ENCODE measurements at places on chromosomes 2 and 18.

DNA sequence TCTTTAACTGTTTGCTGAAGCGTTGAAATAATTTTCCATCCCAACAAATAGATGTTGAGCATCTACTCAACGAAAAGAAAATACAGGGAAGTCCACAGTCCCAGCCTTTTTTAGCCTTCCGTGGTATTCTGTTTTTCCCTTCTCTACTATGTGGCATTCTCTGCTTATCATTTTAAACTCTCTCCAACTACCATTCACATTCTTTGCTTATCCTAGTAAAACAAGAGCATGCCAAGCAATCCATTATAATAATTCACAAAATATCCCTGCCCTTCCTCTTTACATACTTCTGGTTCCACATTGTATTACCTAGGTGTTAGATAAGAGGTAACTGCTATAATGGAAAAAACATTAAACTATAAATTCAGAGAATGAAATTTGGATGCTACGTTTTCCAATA lies 1.6 kb upstream of the SESTD1 start:
- DNase-seq: no peak

- no peak for DNase-seq
These were observed 60.3 kb downstream of the EHBP1 start for GRCh38 chr2:62765619-62766376.

- DNase-seq: no peak
These were observed 57.0 kb downstream of the PARD6G start for GRCh38 chr18:80190311-80190710.

DNA sequence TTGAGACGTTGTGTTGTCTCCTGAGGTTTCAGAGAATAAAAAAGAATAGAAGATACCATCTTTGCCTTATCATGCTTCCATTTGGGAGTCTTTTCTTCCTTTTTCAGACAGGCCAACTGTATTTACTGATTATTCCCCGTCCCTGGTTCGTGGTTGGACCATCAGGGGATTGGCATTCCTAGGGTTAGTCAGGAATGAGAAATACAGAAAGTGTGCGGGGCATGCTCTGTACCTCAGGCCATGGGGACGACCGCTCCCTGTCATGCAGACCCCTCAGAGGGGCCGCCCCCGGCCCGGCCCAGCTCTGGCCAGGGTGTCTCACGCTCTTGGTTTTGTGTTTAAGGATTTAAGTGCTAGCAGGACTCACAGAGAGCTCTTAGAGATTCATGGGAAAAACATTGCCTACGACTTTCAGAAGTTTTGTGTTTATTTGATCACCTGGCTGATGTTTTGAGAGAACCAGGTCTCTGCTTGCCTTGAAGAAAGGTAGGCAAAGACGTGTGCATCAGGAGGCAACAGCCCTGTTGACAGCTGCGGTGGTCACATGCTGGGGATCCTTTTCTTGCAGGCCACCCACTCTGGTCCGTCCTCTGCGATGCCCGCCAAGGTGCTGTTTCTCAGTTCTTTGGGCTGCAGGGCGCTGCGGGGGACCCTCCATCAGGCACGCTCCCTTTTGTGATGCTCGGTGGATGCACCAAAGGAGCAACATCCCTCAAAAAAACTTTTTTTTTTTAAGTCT lies 317.8 kb downstream of the AGAP1 start:
- no peak for DNase-seq

DNA sequence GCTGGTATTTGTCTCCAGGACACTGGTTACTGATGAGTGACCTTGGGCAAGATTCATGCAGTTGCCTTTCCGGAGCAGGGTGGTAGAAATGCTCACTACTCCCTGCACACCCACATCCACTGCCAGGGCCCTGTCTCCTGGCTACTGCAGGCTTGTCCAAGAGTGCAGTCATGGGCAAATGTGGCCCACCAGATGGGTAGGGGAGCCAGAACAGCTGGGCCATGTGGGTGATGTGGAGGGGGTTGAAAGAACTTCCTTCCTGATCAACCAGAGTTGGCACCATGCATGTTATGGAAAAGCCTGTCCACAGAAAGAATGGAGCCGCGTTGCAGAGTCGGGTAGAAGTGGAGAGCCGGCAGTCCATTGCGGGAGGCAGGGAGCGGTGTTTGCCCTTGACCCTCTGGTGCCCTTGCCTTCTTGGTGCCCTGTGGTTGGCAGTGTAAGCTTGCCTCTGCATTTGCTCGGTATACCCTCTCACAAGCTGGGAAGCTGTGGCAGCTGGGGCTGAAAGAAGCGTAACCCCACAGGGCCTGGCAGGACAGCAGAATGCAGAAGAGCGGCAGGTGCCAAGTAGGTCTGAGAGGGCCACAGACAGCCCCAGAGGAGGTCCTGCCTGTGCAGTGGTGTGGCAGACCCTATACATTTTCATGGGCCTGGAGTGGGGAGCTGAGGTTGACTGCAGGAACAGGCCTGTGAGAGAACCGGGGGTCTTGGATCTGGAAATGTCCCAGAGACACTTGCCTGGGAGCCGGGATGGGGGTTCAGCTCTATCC lies 253.2 kb downstream of the TFCP2L1 start:
- no peak for DNase-seq

GRCh38 chr18:3616142-3616541 lies 166.2 kb downstream of the TGIF1 start:
- no peak for DNase-seq

GRCh38 chr2:154533300-154533940 lies 165.1 kb upstream of the KCNJ3 start:
- DNase-seq: no peak

DNA sequence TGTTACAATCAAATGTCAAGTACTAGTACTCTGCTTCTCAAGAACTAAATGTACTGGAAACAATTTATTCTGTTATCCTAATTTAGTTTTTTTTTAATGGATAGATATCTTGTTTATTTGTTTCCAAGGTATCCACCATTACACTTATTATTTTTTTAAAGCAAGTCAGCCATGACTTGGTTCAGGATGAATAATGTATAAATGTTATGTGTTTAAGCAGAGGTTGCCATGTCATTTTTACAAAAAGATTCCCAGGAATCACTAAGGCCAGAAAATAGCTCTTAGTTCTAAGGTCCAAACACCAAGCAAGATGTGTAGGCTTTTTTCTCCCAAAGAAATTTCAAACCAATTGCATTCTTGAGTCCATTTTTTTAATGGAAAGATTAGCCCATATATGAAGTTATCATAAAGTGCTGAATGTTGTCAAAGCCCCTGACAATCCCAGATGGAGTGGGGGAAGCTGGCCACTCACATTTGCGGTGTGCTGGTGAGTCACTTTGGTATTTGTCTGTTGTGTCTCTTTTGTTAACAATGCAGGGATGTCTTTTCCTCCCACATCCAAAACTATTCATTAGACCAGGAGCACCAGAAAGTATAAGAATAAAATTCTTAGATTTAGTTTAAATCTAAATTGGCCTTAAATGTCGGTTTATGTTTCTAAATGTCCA lies 158.9 kb downstream of the COL6A3 start:
- no peak for DNase-seq

DNA sequence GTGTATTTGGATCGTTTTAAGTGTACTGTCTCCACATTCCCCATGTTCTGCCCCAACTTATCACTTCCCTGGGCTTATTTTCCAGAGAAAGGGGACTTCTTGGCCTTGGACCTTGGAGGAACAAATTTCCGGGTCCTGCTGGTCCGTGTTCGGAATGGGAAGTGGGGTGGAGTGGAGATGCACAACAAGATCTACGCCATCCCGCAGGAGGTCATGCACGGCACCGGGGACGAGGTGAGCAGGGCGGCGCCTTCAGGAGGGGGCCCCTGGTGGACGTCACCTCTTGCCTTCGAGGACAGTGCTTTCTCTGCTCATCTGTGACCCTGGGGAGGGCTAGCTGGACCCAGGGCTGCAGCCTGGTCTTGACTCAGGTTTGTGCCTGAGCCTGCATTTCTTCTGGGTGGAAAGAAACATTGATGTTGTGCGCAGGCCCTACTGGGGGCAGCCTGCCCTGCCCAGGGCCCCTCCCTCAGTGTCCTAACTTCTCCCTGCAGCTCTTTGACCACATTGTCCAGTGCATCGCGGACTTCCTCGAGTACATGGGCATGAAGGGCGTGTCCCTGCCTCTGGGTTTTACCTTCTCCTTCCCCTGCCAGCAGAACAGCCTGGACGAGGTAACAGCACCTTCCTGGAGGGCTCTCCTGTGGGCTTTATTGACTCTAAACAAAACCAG lies 47.8 kb downstream of the HK2 start:
- no peak for DNase-seq

- DNase-seq: no peak
These were observed 115.4 kb downstream of the CCDC85A start for GRCh38 chr2:56299171-56299691.

GRCh38 chr2:128783896-128784295 lies 465.2 kb upstream of the HS6ST1 start:
- DNase-seq: no peak

GRCh38 chr2:181752301-181752700 lies 72.0 kb upstream of the NEUROD1 start:
- DNase-seq: no peak

GRCh38 chr2:50853441-50853840 lies 178.5 kb downstream of the NRXN1 start:
- no peak for DNase-seq

- no peak for DNase-seq
These were observed 156.8 kb upstream of the UBE2E3 start for GRCh38 chr2:180823546-180824141.

DNA sequence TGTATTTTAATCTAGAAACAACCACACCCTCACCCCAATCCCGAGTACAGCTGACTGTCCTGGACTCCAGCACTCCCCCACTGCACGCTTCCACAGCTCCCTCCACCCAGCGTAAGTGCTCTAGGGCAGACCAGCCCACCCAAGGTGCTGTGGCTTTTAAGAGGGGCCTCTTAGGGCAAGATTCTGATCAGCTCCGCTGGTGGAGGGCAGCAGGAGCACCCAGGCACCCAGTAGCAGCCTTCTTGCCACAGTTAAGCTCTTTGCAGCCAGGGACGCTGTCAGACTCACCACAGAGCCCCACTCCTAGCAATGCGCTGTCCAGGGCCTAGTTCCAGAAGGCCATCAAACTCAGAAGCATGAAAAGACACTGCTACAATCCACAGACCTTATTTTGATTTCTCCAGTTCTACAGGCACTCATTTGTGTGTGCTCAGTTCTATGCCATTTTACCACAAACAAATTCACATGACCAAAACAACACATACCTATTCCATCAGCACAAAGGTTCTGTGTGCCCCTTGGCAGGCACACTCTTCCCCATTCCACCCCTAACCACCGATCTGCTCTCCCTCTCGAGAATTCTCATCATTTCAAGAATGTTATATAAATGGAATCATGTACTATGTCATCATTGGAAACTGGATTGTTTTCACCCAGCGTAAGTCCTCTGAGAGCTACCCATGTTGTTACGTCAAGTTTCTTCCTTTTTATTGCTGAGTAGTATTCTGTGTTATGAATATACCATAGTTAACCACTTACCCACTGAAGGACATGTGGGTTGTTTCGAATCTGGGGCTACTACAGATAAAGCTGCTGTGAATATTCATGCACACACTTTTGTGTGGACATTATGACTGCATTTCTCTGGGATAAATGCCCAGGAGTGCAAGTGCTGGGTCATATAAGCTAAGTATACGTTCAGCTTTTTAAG lies 40.4 kb downstream of the PTPN2 start:
- no peak for DNase-seq

GRCh38 chr2:37357069-37357468 lies 12.6 kb downstream of the QPCT start:
- DNase-seq: no peak

DNA sequence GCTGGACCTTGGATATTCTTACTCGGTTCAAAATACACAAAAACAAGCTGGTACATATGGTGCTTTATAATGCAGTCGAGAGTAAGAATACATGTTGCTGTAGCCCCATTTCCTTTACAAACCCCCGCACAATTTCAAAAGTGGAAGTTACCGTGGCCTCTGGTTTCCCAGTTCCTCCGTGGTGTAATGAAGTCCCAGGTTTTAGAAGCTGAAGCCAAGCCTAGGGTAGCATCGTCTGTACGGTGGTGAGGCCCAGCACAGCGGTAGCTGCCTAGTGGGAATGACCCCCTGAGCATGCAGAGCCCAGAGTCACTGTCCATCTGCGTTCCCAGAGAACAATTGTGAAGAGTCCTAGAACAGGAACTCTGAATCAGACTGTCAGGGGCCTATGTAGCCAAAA lies 171.8 kb downstream of the ASXL3 start:
- DNase-seq: no peak

- no peak for DNase-seq
These were observed 219.9 kb upstream of the RAB6C start for GRCh38 chr2:129759472-129760010.

GRCh38 chr18:51128533-51128932 lies 68.9 kb downstream of the MEX3C start:
- no peak for DNase-seq

DNA sequence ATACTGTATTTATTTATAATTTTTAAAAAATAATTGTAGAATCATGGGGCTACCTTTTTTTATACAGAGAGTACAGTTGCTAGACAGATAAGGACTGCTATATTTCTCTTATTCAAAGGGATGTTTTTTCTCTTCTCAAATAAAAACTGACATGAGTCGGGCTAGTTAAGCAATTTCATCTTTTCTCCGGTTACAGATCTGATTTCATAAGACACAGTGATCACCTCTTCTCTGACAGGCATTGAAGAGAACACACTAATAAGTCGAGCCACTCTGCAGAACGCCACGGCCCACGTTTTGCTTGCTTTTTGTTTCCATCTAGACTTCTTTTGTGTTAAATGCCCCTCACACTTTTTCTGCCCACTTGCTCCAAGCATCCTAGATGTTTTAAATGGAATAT lies 85.4 kb downstream of the HNRNPLL start:
- DNase-seq: no peak

- no peak for DNase-seq
These were observed 13.1 kb downstream of the PPP3R1 start for GRCh38 chr2:68238955-68239822.
